ENCODE measurements at places on chromosomes 11 and 22.

- no peak for DNase-seq
Measured at GRCh38 chr22:44736581-44737405, 15.6 kb upstream of the ARHGAP8 start.

DNA sequence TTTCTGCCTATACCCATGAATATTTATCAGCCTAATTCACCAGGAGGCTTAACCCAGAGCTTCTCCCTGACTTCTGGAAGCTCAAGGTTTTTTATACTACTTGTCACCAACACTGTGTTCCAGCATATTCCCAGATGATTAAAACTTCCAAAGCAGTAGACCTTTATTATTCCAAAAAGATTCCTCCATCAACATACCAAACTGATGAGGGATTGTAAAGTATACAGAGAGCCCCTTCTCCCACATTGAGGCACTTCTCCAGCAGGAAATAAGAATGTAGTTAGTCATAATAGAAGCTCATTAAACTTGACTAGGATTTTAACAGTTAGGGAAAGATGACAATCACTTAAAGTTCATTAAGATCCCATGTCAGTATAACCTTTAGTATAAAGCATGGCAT lies 51.4 kb upstream of the CEP126 start:
- DNase-seq: peak; percentile 60

- no peak for DNase-seq
Measured at GRCh38 chr11:80668039-80668438, 1227.2 kb upstream of the TENM4 start.

GRCh38 chr22:20590477-20591294 lies 83.3 kb downstream of the MED15 start:
- no peak for DNase-seq

- DNase-seq: no peak
Measured at GRCh38 chr11:61489833-61490721, 18.5 kb upstream of the LRRC10B start.

- peak; percentile 10 for DNase-seq
Measured at GRCh38 chr22:32501836-32502752, 27.5 kb downstream of the FBXO7 start.

GRCh38 chr22:20052309-20053259 lies 27.5 kb upstream of the DGCR8 start:
- no peak for DNase-seq

DNA sequence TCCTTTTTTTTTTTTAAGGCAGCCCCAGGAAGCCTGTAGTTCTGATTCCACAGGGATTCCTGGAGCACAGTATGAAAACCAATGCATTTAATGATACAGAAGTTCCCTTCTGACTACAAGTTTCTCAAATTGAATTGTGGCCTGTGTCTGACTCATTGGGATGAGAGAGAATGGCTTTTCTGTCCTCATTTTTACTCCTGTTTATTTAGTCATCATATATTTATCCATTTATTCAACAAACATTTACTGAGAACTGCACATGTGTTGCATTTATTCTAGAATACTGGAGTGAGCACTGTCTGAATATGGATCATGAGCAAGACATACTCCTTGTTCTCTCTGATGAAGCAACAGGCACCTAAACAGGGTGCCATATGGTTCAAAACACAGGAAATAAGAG lies 231.2 kb downstream of the NTM start:
- DNase-seq: no peak

DNA sequence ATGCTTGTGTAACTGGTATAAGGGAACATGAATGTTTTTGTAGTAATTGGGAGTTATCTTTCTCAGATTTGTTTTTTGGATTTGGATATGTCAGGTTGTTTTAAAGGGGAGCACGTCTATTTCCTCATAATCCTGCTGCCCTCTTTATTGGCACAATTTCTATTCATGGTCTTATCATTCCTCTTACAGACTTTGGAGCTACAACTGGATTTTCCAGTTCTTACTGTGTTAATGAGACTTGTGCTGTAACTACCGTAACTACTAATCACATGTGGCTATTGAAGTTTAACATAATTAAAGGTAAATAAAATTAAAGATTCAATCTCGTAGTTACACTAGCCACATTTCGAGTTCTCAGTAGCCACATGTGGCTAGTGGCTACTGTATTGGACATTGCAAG lies 1.9 kb downstream of the FDX1 start:
- DNase-seq: no peak

DNA sequence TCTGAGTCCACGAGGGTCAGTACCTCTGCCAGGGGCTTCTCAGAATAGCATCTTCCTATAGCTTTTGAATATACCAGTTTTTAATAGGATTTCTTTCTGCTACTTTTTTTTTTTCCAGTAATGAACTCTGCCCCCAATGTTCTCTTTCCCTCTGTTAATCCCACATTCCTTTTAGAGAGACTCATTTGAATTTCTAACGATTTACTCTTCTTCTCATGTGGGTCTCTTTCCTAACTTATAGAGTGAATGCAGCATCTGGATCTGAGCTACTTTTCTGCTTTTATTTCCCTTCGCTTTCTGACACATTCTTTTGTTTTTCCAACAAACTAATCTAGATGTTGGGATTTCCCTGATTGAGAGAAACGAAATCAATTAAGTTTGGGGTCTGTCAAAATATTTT lies 71.4 kb downstream of the INSC start:
- no peak for DNase-seq

DNA sequence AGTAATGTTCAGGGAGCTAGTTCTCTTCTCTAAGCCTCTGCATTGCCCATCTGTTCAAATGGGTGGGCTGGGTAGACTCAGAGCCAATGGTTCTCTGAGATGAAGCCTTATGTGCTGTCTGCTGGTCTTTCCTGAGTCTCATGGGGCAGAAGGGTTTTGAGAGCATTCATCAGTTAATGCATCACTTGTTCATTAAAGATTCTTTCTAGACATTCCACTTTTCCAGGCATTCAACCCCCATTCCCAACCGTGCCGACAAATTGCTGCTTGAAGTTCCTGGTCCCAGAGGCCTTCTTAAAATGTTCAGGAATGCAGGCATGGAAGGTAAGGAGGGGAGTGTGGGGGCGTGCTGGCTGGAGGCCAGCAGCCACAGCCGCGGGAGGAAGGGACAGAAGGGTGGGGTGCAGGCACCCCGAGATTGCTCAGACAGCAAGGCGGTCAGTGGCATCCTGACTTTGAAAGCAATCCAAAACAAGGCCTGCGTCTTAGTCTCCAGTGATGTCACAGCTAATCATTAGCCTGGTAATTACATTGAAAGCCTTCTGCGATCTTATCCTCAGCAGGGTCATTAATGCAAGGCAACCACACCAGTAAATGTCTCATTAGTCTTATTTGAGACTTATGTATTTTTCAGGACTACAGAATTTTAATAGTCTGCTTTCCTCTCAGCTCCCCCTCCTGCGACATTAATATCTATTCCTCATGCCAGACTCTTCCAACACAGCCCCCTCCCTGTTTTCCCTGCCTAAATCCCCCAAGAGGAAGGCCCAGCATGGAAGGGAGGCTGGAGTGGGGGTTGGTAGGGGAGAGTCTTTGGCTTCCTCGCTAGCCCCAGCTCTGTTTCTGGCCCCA lies 328.8 kb downstream of the MIAT start:
- DNase-seq: peak; percentile 76

- no peak for DNase-seq
Measured at GRCh38 chr11:73401217-73401923, 25.2 kb downstream of the RELT start.

DNA sequence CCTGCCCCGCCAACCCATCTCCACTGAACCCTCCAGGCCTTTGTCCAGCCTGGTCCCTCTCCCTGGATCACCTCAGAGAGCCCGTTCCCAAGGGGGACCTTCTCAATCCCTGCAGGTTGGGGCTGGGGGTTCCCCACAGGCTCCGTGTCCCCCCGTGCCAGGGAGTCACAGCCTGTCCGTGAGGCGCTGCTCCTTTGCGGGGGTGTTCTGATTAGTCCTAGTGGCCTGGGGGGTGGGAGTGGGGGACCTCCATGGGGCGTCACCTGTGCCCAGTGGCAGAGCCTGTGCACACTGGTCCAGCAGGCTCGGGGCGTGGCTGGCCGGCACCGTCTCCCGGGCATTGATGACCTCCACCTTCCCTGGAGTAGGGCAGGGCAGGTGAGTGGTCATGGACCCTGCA lies 11.6 kb downstream of the GGT5 start:
- DNase-seq: no peak
